Left lobe of liver (tissue), 2 donors: ENCODE measurements at places on chromosomes 6 and 20.

DNA sequence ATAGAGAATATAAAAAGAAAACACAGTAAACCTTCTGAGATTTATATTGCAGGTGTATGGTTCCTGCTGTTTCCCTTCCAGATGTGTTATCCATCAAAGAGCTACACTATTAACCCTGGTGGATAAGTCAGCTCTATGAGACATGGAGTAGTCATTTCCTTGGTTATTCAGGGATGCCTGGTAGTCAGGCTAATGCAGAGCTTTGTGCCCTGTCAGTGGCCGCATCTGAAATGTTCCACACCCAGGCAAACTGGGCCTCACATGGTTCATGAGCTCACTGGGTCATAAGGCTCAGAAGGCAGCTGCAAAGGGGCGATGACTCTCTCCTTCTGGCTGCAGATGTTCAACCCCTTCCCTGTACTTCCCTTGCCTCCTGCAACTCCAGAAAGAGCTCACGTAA lies 473.6 kb downstream of the EPHA7 start:
- no peak for DNase-seq

- DNase-seq, result no peak
These were observed 161.5 kb upstream of the POU3F2 start for GRCh38 chr6:98672681-98673475.

DNA sequence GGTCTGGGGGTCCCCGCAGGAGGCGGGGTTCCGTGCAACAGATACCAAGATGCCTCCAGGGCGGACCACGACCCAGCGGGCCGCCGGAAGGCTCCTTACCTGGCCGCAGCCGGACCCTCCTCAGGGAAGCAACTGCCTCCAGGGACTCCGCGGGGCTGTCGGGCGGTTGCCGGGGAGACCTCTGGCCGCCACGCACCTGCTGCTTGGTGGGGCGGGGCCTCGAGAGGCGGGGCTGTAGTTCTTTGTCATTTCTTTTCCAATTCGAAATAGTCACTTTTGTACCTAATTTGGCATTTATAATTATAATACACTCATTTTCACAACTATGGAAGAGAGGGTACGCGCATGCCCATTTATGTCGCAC lies 647 bp downstream of the AK9 start:
- DNase-seq, result peak; percentile 64

- DNase-seq, result no peak
These were observed 128.3 kb downstream of the CARMIL1 start for GRCh38 chr6:25407431-25407830.

- no peak for DNase-seq
These were observed 1.3 kb downstream of the SIRPB2 start for GRCh38 chr20:1489764-1490436.

GRCh38 chr6:82786248-82786647 lies 279.4 kb downstream of the UBE3D start:
- DNase-seq, result no peak

DNA sequence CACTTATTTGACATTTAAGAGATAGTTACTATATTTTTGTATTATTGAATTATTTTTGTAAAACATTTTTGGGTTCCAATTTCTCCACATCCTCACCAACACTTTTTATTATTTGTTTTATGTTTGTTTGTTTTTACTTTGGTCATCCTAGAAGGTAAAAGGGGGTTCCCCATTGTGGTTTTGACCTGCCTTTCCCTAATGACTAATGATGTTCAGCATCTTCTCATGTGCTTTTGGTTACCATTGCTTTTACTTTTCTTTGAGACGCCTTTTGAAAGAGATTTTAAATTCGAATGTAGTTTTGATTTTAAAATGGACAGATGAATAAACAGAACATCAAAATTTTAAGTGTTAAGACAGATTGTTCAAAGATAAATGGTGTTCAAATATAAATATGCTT lies 46.9 kb downstream of the AK9 start:
- DNase-seq, result no peak

GRCh38 chr20:39036011-39036410 lies 73.9 kb downstream of the DHX35 start:
- no peak for DNase-seq
